ENCODE measurements at places on chromosomes 5 and 9. TPM values are rescaled to one million over a fixed set of nuclear protein-coding genes. Genes with fewer than 3 reads are reported as not detected.

The PPIP5K2 gene
- total RNA-seq, result 66.1 TPM

The SOHLH1 gene
- not detected for total RNA-seq

The MYMK gene
- not detected for total RNA-seq

The C5orf47 gene
- total RNA-seq, result not detected

The SLC36A3 gene
- not detected for total RNA-seq

Measured in GM12878 (cell line).